ENCODE measurements at places on chromosomes 13 and 19.

GRCh38 chr19:940591-941291 is 14.9 kb downstream of the ARID3A start:
- peak; percentile 47 for DNase-seq

DNA sequence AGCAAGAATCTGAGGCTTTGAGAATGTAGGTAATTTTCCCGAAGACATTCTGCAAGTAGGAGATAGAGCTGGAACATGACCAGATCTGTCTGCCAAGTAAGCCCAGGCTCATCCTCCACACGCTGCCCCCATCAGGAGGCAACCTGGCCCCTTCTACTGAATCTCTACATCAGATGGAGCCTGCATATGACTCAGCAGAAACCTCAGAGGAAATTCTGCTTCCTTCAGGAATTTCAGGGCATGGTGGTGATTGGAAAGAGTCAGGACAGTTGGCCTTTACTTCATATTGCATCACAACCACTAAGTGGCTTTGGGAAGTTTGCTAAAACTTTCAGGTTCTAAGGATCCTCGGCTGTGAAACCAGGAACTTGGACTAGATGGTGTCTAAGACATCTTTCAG is 85.2 kb downstream of the LRRC63 start:
- no peak for DNase-seq

GRCh38 chr13:55538424-55538823 is 1602.3 kb upstream of the PRR20A start:
- DNase-seq: no peak

DNA sequence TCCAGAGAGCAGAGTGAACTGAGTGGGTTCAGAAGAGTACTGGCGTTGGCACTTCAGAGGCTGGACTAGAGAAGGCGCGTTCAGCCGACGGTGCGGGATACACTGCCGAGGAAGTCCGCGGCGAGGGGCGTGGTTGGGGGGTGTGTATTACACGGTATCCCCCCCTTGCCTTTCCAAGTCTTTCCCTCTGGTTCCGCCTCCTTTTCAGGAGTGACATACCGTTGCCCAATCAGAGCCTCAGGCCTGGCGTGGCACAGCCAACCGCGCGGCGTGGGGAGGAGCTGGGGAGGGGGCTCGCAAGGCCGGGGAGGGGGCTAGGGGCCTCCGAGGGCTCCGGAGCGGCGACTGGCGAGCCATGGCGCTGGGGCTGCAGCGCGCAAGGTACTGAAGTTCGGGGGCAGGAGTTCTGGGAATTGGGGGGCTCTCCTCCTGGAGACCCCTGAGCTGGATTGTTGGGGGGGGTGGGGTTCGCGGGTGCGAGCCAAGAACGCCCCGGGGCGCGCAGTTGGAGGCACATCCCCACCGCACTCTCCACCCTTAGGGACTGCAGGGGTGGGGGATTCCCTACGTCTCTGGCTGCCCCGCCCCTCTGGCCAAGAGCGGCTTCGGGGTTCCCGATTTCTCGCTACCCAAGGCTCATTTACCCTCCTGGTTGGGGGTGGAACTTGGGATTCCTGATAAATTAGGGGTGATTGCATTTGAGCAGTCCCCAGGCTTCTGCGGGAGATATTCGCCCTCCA is at the start of gene HIF3A:
TSS of gene HIF3A (plus strand) at position 321 of the 740 bp plus-strand sequence. CDS start at position 356, 35 bp downstream.
- DNase-seq: no peak

DNA sequence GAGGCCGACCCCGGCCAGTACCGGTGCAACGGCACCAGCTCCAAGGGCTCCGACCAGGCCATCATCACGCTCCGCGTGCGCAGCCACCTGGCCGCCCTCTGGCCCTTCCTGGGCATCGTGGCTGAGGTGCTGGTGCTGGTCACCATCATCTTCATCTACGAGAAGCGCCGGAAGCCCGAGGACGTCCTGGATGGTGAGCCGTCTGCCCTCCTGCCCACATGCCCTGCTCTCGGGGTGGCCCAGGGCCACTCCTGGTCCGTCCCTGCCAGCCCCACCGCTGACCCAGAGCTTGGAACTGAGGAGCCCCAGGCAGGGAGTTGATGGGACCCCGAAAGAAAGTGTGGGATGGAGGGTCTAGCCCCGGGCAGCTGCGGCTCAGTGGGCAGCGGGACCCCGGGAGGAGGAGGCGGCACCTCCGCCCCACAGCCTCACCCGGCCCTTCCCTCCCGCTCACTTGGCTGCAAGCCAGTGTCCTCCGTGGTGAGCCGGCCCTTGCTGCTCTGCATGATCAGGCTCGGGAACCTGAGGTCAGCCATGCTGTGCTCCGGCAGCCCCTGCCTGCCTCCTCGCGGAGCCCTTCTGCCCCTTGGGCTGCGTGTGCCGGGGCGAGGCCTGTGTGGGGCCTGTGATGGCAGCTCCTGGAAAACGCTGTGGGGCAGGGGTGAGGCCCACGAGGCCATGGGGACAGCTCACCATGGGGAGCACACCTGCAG is 8.1 kb upstream of the HCN2 start:
- no peak for DNase-seq

DNA sequence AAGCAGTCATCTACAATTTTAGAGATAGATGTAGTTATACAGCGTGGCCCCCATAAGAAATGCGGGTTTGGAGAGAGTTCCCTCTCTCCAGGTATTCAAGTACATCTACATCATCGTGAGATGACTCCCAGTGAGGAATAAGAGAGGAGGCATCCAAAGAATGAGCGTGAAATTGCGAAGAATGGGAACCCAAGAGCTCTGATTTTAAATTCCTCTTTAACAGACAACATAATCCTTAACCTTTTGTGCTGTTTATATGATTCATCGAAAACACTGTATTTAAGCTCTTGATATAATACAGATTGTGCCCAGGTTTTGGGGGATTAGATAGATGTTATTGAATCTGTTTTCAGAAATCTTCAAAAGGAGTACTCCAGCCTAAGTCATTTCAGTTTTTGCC is 161.5 kb downstream of the COG6 start:
- DNase-seq: no peak

GRCh38 chr13:57748096-57748495 is 116.6 kb downstream of the PCDH17 start:
- no peak for DNase-seq

DNA sequence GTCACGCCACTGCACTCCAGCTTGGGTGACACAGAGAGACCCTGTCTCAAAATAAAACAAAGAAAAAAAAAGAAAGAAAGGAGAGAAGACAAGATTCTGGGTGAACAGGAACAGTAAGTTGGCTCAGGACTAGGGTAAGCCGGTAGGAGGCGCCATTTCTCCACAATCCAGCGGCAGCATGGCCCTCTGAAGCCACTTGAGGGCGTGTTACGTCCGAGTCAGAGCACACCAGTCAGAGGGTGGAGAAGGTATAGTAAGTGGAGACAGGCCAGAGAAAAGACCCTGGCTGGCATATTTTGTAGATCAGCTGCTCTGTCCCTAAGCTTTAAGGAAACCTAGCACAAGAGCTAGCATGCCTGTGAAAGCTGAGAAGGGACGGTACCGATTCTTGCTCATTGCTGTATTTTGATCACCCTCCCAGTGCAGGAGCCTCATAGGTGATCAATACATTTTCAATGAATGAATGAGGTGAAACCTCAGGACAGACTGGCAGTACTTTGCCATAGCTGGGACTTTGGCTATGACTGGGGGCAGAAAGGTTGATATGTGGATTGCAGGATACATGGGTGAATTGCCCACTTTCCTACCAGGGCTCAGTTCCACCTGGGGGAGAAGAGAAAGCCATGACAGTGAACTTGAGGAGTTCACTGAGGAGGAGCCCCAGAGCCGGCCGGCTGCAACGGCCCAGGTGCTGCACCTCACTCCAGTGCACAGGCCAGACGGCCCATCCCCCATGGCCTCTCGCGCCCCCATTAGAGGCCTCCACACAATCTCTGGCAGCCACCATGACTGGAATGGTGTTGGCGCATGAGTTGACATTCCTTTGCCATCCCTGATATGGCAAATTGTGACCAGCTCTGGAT is 23.5 kb downstream of the POU2F2 start:
- DNase-seq: peak; percentile 68

DNA sequence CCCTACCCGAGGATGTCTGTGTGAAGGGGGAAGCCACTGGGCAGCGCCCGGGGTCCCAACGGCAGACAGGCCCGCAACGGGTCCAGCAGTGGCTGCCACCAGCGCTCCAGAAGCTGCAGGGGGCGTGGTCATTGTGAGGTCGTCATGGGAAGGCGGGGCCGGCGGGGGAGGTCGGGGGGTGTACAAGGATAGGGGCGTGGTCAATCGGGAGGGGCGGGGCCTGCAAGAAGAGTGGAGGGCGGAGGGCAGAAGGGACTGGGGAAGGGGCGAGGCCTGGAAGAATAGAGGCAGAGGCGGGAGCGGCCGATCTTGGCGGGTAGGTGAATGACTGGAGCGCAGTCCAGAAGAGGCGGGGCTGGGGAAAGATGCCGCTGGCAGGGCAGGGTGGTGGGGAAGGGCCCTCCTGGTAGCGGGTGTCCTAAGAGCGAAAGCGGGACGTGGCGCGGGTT is 4.4 kb downstream of the FUZ start:
- DNase-seq: peak; percentile 70

DNA sequence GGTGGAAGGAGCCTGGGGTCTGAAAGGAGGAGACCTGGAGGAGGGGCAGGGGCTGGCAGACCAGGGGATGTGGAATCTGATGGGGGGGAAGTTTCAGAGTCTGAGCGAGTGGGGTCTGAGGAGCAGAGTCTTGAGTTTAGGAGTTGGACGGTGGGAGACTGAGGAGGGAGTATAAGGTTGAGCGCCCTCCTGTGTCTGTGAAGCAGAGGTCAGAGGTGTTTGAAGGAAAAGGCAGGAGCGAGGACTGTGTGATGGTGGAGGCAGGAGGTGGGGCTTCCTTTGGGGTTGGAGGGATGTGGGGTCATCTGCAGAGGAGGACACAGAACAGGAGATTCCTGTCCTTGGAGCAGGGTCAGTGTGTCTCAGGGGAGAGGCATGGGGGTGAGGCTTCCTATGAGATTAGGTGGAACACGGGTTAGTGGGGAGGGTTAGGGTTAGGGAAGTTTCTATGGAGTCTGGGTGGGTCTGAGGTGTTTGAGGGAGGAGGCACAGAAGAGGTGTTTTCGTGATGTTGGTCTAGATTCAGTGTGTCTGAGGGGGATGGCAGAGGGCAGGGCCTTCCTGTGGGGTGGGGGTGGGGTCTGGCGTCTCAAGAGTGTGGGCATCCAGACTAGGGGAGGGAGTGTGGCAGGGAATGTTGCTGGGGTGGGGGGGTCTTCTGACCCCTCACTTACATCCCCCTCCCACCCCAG is 8.3 kb downstream of the RYR1 start:
- DNase-seq: no peak

DNA sequence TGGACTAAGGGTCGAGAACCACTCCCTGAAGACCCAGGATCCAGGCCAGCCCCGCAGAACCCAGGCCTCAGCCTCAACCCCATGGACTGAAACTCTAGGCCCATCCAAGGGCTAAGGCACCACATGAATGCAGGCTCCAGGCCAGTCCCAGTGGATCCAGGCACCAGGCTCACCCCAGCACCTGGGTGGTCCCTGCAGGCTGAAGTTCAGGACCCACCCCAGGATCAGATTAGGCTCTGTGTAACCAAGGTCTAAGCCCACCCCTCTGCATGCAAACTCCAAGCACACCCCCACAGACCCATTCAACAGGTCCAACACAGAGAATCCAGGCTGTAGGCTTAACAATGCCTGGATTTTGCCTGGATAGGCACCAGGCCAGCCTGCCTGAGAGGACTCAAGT is 1876.2 kb downstream of the PCDH9 start:
- no peak for DNase-seq

GRCh38 chr19:39502640-39503417 is 4.1 kb downstream of the DLL3 start:
- peak; percentile 37 for DNase-seq

GRCh38 chr19:56404705-56405056 is 549 bp downstream of the ZNF583 start:
- no peak for DNase-seq

- no peak for DNase-seq
These were observed 2.2 kb downstream of the ZNF83 start for GRCh38 chr19:52635786-52636570.

DNA sequence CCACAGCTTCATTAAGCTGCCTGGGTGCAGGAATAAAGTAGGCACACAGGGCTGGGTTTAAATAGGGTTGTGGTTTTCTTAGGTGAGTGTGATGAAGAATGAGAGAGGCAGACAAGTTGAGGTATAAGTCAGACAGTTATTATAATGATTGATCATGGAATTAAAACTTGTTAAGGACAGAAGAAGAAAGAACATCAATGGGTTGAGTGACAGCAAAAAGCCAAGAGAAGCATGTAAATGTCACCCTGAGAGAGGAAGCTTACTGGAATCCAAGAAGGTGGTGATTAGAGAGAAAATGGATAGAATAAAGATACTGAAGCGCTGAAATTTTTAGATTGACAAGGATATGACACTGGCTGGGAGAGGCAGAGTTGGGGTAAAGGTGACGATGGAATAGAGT is 325.2 kb upstream of the SLITRK1 start:
- DNase-seq: no peak

GRCh38 chr13:36345438-36346221 is 564 bp downstream of the SPART start:
- DNase-seq: peak; percentile 10

DNA sequence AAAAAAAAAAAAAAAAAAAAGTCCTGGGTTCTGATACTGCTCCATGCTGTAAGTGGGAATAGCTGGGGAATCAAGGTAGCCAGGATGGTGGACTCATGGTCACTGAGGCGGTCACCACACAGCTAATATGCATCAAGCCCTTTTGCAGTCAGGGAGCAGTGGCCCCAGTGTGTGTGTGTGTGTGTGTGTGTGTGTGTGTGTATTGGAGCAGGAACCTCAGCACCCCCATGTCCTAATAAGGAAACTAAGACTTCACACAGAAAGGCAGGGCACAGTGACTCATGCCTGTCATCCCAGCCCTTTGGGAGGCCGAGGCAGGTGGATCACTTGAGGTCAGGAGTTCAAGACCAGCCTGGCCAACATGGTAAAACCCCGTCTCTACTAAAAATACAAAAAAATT is 12.0 kb downstream of the B3GNT3 start:
- DNase-seq: no peak
